ENCODE measurements at places on chromosomes 6 and 20.

DNA sequence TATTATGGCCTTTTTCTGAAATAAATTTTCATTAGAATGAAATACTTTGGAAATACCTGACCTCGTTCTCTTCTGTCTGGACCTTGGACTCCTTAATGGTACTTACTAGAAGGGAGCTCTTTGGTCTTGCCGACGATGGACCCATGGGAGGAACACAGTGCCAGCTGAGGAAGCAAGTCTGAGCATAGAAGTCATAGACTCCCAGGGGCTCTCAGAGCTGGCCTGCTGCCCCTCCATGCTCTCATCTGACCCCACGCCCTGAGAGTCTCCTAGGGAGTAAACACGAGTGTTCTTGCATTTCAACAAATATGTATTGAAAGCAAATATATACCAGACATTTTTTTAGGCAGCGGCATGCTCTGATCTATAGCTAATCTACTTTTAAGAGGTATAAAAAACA is 87.8 kb downstream of the PLEKHG1 start:
- no peak for DNase-seq

DNA sequence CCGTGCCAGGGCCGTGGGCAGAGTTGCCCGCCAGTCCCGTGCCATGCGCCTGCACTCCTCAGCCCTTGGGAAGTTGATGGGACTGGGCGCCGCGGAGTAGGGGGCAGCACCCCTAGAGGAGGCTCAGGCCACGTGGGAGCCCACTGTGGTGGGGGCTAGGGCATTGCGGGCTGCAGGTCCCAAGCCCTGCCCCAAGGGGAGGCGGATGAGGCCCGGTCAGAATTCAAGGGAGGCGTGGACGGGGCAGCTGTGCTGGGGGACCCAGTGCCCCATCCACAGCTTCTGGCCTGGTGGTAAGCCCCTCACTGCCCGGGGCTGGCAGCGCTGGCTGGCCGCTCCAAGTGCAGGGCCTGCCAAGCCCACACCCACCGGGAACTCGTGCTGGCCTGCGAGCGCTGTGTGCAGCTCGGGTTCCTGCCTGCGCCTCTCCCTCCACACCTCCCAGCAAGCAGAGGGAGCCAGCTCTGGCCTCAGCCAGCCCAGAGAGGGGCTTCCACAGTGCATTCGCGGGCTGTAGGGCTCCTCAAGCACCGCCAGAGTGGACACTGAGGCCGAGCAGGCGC is 317.8 kb downstream of the HAO1 start:
- DNase-seq, result no peak

- no peak for DNase-seq
Measured at GRCh38 chr20:11588875-11589274, 328.8 kb upstream of the BTBD3 start.

- DNase-seq, result no peak
Measured at GRCh38 chr6:44771647-44772415, 384.3 kb downstream of the CDC5L start.

- no peak for DNase-seq
Measured at GRCh38 chr20:49411221-49411925, 71.1 kb downstream of the KCNB1 start.

DNA sequence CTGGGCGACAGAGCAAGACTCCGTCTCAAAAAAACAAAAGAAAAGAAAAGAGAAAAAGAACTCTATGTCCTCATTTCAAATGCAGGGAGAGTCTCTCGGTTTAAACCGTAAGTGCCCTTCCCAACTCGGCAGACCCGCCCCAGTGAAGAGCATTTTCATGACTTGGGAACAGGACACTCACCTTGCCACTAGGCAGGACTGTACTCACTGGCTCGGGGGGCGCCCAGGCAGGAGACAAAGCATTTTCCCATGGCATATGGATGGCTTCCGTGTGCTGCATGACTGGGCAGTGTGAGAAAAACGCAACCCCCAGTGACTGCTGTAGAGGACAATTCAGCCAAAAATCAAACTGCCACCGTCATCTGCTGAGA is 23.7 kb upstream of the MRGBP start:
- DNase-seq, result no peak

DNA sequence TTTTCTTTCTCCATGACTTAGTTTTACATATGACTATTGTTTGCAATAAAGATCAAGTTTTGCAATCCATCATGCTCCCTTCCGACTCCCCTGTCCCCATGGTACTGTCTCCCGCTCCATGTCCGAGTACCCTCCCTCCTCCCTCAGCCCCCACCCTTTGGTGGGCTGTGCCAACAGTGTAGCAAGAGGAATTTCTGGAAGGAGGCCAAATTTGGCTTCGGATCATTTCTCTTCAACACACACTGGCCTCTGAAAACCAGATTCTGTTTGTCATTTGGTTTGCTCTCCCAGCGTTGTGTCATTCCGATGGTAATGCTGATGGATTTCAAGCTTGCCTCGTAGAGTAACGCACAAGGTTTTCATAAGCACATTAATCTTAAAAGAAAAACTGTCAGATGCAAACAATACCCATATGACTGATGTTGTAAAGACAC is 22.9 kb upstream of the PAX1 start:
- DNase-seq, result no peak

DNA sequence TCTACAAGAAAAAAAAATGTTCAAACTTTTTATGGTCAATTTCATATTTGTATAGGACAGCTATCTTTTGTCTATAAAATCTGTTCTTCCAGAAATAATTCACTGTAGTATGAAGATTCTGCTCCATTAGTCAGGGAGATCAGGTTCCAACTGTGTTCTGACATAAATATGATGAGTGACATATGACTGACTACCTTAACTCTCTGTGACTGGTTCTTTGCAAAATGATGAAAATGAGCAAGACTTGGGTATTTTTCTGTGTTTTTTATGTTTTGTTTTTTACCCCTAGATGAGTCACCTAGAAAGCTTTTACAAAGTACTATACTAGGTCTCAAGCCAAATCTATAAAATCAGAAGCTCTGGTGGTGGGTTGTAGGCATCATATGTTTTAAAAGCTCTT is 229.6 kb downstream of the MMUT start:
- DNase-seq, result no peak

DNA sequence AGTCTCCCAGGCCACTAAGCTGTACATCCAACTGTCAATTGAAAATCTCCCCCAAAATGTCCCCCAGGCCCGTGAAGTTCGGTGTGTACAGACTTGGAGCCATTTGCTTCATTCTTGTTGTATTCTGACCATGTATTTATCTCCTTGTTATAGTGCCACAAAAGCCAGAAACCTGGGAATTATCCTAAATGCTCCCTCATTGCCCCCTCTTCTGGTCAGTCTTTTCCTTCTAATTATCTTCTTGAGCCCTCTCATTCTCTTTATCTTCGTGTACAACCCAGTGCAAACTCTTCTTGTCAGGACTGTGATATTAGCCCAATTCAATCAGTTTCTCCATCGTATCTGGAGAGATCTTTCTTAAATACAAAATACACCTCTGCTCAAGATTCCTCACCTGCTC is 64.7 kb downstream of the RFX6 start:
- no peak for DNase-seq

GRCh38 chr6:45155341-45155894 is 172.7 kb upstream of the RUNX2 start:
- no peak for DNase-seq

DNA sequence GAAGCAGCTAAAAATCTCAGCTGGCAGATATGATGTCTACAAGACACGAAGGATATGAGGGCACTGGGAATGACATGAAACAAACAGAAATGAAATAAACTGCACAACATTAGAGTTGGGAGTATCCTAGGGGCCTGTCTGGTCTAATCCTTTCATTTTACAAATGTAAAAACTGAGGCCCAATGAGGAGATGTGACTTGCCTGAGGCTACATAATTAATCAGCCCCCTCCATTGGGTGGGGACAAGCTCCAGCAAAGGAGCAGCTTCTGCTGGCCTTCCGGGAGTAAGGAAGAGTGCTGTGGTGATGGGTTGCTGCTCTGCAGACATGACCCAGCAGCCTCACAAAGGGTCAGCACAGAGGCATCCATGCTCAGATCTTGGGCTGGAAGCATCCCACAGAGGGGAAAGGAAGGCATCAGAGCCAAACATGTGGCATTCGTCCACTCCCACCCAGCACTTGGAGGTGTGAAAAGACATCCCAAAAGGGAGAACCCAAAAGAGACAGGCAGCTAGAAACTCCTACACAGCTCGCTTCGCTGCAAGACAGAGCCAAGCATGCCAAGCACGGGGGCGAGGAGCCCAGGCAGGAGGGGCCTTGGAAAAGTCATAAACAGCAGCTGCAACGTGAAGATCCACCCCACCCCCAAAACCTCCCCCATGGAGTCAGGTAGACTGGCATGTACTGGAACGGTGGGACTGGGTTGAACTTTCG is 183.7 kb downstream of the UNC5CL start:
- DNase-seq, result no peak

GRCh38 chr6:109059153-109059552 is 35.5 kb downstream of the SESN1 start:
- no peak for DNase-seq

GRCh38 chr6:25874822-25875562 is 949 bp upstream of the SLC17A3 start:
- DNase-seq, result no peak

DNA sequence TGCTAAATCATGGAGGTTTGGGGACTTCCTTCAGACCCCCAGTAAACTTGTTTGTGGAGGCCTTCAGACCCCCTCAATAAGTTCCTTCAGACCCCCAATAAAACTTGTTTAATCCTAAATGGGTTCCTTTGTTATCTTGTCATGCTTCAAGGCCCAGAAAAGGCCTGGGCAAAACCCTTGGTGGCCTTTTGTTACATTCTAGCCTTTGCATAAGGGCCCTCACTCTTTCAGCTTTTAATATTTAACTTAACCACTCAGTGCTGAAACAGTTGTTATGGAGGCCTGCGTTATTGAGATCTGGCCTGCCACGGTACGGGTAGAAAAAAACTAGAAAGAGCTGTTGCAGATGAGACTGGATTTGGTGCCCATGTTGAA is 4.3 kb upstream of the DYNLRB1 start:
- no peak for DNase-seq

GRCh38 chr6:125968493-125968892 is 11.9 kb downstream of the HINT3 start:
- DNase-seq, result no peak

DNA sequence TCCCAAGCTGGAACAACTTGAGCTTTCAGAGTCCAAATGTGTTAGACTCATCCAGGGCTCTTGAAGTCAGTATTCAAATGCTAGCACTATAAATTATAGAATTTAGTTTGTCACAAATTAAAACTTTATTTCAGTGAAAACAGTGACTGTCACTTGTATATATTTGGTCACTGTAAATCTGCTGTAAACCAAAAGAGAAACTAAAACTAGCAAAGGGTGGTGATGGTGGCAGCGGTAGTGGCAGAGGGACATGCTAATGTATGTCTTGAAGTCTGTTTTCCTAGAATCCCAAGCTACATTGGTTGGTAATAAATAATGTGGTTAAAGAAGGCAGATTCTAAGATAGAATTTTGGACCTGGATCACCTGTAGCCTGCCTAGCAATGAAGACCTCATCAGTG is 140.4 kb upstream of the CENPW start:
- DNase-seq, result no peak

- DNase-seq, result no peak
Measured at GRCh38 chr6:18488526-18489270, 101.5 kb downstream of the RNF144B start.

- DNase-seq, result no peak
Measured at GRCh38 chr20:10715035-10715434, 41.2 kb upstream of the JAG1 start.

All from CD4-positive, alpha-beta T cell treated with Interleukin-4 for 1 hour (primary cell).